Activated CD8-positive, alpha-beta memory T cell treated with anti-CD3 and anti-CD28 coated beads, Interleukin-2, amount 10 ng/mL, durations not matched to agents 7 days and 5 days (primary cell): ENCODE measurements at places on chromosomes 5 and 9.
A peak's percentile ranks its signal among the peaks of the same experiment; 100 is the strongest.

- no peak for DNase-seq
These were observed 74.9 kb upstream of the HMHB1 start for GRCh38 chr5:143737062-143737461.

- DNase-seq = no peak
These were observed 106.5 kb upstream of the CCDC112 start for GRCh38 chr5:115402822-115403577.

- no peak for DNase-seq
These were observed 18.4 kb upstream of the ALDOB start for GRCh38 chr9:101453776-101454570.

GRCh38 chr5:159759791-159760290 lies 156.4 kb upstream of the ADRA1B start:
- no peak for DNase-seq

DNA sequence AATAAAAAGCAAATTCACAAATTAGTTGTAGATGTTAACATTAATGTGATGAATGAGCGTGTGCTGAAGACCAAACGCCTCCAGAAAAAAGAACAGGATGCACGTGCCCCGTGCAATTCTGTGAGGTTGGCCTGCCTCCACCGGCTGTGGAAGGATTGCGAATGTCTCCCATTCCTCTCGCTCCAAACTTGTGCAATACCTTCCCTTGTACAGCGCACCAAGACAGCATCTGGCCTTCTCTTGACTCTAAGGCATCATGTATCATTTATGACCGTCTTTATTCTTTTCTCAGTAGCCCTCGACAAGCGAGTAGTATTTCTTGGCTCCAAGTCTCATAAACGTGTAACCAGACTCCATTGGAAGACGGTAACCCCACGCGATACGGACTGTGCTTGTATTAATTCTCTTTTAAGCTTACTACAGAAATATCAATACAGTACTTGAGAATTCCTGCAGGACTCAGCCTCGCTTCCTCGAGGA lies 1.5 kb upstream of the TESK1 start:
- DNase-seq = no peak

GRCh38 chr9:30012622-30013021 lies 2371.8 kb upstream of the ACO1 start:
- no peak for DNase-seq

- peak; percentile 56 for DNase-seq
These were observed 125.3 kb upstream of the ABCA1 start for GRCh38 chr9:105053209-105053652.

GRCh38 chr9:134391319-134392231 lies 65.3 kb downstream of the RXRA start:
- DNase-seq = peak; percentile 86

DNA sequence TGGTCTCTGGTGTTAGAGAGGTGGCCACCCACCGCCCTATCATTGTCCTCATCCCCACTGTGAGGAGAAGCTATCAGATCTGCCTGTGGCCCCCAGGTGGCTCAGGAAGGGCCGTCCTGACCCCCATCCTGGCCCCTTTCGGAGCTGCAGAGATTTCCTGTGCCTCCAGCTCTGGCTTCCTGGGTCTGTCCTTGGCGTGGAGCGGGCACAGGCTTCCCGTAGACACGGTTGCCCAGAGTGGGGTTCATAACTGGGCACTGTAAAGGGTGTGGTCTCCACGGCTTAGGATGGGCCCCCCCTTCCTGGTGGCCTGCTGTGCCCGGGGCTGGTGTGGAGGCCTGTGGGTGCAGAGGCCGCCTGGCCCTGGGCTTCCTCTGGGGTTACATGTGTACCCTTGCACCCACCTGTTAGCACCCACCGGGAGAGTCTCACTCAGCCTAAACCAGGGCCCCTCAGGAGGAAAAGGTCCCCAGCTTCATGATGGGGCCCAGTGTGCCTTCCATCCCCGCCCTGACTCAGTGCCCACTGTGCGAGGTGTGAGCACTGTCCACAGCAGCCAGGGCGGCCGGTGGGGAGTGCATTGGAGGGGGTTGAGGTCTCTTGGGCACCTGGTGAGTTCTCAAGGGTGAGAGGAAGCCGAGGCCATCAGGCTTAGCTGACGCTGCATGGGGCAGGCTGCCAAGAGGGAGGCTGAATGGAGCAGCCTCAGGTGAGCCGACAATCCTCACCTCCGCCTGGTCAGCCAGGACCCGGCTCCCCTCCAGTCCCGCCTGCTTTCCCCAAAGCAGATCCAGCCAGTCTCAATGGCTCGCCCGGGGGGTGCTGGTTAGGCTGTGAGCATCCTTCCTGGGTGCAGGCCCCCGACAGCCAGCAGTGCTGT lies 15.3 kb upstream of the AJM1 start:
- DNase-seq = no peak

DNA sequence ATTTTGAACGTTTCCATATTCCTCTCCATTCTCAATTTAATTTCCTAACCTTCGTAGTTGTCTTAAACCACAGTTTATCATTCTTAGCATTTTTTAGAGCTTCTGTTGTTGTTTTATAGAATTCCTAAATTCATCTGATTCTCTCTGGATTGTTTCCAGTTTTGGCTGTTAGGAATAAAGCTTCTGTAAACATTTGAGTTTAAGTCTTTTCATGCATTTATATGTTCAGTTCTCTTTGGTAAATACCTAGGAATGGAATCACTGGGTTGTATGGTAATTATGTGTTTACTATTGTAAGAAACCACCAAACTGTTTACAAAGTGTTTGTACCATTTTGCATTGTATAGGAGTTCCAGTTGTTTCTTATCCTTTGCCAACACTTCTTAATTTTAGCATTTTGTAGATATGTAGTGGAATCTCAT lies 29.7 kb downstream of the GPR21 start:
- DNase-seq = no peak

DNA sequence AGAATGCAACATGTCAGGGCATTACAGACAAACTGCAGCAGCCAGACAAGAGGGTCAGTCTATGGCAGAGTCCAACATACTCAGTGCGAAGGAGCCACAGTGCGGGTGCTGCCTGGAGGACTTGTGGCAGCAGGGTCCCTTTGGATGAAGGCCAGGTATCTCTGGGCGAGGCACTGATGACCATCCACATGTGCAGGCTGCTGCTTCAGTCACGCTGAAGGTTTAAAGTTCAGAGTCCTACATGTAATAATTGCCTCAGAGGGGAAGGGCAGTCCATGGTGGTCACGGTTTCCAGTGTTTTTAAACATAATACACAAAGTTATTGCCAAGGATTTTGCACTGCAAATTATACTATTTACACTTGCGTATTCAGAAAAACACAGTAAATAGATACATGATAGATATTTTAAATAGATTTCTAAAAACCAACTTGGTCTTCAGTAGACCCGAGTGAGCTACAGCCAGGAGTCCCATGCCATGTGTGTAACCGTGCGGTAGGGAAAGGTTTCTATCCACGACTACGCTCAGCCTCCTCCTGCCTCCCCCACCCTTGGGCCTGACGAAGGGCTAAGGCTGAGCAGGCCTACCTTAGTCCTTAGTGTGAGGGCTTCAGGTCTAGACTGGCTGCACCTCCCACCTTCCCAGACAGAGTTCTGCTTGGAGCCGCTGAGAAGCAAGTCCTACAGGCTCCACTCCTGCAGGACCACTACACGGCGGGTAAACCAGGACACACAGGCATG lies 76.2 kb downstream of the GPR21 start:
- DNase-seq = no peak
